Stimulated activated memory B cell treated with anti-CD40 and anti-IgM and Interleukin-4, amounts not matched to agents 10 μg/mL and 1 μg/mL and 100 μg/mL, for 72 hours (primary cell): ENCODE measurements at places on chromosomes 2 and 18.

- no peak for ATAC-seq
These were observed 47.1 kb downstream of the HS1BP3 start for GRCh38 chr2:20603791-20604190.

GRCh38 chr2:134097740-134098139 lies 156.1 kb upstream of the MGAT5 start:
- ATAC-seq = no peak

DNA sequence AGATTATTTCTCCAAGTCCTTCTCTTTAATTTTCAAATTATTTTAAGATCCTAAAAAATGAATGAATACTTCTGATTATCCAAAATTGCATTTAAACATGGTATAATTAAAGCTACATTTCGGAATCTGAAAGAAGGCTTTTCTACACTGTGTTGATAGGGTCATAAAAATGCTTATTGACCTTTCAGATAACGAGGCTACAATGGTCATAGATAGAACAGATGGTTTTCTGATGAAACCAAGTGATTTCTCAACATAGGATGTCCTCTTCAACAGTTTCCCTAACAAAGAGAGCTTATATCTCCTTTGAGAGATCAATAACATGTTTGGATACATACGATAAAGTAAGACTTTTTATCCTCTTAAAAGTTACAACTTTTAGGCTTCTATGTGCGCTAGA lies 201.1 kb downstream of the PTH2R start:
- no peak for ATAC-seq

GRCh38 chr18:21762181-21762772 lies 21.7 kb downstream of the MIB1 start:
- ATAC-seq = no peak

DNA sequence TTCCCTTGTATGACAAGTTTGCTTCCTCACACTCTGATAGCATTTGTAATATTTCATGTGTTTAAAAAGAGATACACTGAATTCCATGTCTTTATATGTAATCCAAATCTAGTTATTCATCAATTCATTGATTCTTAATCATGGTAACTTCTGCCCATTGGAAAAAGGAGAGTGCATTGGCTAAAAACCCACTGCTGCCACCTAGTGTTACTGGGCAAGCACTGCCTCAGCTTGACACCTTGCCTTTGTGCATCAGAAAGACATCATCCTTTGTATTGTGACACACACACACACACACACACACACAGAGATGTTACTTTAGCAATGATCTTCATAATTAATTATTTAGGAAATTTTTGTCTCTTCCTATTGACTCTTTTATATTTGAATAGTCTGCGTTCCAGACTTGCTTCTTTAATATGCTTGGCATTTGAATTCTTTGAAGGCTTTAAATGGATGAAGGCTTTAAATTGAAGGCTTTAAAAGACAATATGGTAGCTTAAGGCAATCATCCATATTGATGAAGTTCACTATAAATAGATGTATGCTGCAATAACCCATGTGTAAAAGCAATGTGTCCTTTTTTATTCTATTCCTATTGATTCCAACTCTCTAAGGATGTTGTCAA lies 414.2 kb upstream of the CHST9 start:
- ATAC-seq = no peak

DNA sequence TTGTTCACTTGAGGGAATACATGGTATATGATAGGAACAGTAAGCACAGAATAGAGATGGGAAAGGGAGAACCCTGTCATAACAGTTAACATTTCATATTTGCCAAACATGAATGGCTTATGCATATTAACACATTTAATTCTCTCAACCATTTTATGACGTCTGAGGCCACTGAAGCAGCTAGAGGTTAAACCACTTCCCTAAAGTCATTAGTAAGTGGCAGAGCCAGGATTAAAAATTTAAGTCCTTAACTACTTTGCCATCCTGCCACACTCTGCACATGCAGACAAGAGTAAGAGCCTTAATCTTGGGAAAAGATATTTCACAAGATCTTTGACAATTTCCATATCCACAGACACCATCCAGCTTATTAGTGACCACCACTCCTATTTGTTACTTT lies 2.1 kb downstream of the LIPT1 start:
- ATAC-seq = no peak

DNA sequence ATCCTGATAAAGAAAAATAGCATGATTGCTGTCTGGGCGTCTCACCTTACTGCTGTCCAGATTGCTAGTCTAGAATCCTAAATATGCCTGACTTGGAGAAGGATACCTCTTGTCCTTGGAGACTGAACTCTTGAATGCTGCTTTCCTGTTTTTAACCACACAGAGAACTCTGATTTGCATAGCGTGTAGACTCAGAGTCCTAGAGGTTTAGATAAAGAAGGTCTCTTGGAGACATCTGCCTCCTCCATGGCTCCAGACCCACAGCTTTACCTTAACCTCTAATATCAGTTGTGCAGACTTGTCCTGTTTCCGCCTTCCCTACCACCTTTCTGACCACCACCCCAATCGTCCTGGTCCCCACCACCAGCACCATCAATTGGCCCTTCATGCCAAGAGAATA lies 292.6 kb upstream of the CYRIA start:
- ATAC-seq = peak; percentile 55

GRCh38 chr2:127649100-127649611 lies 3.2 kb downstream of the GPR17 start:
- ATAC-seq = peak; percentile 10

DNA sequence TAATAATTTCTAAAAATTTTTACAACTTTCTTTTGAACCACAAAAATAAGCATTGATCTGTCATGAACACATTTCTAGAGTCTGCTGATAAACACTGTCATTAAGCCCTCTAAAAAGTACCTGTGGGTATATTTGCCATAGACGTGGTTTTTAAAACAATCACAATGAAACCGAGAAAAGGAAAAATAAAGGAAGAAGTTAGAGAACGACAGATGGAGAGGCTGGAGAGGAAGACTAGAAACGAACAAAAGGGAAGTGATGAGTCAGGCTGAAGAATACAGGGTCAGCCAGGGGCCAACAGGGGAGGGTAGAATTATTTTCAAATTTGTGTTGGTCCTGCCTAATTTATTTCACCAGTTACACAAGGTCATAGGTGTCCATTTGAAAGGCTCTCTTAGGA lies 62.0 kb downstream of the MYL12B start:
- ATAC-seq = peak; percentile 72

GRCh38 chr2:111005307-111005706 lies 115.4 kb upstream of the BCL2L11 start:
- no peak for ATAC-seq
